ENCODE measurements at places on chromosomes 3 and 15.

- DNase-seq = no peak
Measured at GRCh38 chr3:72247126-72247525, 462.2 kb upstream of the PROK2 start.

GRCh38 chr15:76337059-76337695 lies 604 bp downstream of the ISL2 start:
- DNase-seq = no peak

GRCh38 chr3:137297770-137298169 lies 340.0 kb downstream of the IL20RB start:
- no peak for DNase-seq

- no peak for DNase-seq
Measured at GRCh38 chr3:117485841-117486240, 776.3 kb downstream of the TUSC7 start.

GRCh38 chr3:63964681-63965485 lies 52.7 kb upstream of the SCAANT1 start:
- no peak for DNase-seq

- DNase-seq = no peak
Measured at GRCh38 chr3:128012050-128012449, 40.2 kb upstream of the SEC61A1 start.

DNA sequence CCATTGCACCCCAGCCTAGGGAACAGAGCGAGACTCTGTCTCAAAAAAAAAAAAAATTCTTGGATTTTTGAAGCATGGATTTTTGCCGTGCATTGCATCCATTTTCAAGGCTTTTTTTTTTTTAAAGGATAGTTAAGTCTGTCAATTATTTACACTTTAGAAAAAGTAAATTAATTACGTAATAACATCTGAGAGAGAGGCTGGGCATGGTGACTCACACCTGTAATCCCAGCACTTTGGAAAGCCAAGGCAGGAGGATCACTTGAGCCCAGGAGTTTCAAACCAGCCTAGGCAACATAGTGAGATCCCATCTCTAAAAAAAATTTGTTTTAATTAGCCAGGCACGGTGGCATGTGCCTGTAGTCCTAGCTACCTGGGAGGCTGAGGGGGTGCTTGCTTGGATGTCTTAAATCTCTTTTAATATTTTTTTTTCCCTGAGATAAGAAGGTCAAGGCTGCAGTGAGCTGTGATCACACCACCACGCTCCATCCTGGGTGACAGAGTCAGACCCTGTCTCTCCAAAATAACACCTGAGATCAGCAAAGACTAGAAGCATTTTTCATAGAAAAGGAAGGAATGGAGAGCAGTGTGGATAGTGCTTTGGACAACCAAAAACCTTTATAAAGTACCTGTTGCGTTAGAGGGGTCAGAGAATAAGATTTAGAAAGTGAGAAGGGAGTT lies 6.8 kb upstream of the SENP7 start:
- no peak for DNase-seq

GRCh38 chr3:168933614-168934013 lies 729.9 kb downstream of the MECOM start:
- no peak for DNase-seq

DNA sequence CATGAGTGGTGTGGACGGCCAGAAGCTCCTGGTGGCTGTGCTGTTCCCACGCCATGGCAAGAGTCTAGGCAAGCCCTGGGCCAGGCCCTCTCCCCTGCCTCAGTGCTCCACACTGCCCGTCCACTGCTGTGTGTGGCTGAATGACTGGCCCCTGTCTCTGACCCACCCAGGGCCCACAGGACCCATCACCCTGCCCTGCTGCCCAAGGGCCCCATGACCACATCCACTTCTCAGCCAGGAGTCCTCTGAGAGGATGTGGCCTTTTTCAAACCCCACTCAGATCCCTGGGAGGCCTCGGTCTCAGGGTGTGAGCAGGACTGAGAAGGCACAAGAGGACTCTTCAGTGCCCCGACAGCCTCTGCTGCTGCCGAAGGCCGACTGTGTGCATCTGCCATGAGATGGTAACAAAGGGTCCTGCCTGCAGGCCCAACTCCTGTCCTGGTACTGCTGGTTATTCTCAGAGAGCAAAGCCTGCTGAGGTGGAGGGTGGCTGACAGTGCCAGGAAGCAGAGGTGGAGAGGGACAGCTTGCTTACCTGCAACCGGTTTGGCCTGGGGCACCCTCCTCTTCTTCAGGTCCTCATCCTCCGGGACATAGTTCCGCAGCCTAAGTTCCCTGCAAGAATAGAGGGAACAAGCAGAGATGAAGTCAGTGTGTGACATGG lies 47.5 kb downstream of the PTH1R start:
- DNase-seq = no peak

Measured in nucleus accumbens (tissue), 56 donors.